Activated naive CD4-positive, alpha-beta T cell treated with Interleukin-2 at 50 U/mL for 16 hours (primary cell): ENCODE measurements at places on chromosomes 12 and 14.

- no peak for DNase-seq
Measured at GRCh38 chr12:12954356-12954755, 2.4 kb upstream of the GPRC5D start.

- no peak for DNase-seq
Measured at GRCh38 chr12:33650832-33651231, 211.2 kb upstream of the SYT10 start.

DNA sequence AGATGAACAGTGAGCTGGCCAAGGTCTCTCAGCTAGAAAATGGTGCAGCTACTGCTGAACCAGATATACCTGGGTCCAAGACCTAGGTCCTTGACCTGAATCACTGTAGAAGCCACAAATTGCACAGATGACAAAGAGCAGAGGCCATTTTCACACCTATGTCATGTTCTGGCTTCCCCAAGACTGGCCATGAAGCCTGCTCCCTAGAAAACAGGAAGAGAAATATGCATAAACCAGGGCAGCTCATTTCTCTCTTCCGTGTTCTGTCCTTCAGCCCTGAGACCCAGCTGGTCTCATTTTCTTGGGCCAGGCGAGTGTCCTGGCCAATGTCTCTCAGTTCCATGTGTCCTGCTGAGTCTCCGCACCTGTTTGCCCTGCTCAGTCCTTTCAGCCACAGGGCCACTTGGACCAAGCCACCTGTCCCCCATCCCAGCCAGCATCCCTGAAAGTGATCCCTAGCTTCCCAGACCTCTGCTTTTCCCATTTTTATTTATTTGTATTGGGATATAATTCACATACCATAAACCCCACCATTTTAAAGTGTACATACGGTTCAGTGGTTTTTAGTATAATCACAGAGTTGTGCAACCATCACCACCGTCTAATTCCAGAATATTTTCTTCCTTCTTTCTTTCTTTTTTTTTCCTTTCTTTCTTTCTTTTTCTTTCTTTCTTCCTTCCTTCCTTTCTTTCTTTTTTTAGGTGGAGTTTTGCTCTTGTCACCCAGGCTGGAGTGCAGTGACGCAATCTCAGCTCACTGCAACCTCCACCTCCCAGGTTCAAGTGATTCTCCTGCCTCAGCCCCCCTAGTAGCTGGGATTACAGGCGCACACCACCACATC lies 27.0 kb downstream of the P2RX7 start:
- DNase-seq = no peak

DNA sequence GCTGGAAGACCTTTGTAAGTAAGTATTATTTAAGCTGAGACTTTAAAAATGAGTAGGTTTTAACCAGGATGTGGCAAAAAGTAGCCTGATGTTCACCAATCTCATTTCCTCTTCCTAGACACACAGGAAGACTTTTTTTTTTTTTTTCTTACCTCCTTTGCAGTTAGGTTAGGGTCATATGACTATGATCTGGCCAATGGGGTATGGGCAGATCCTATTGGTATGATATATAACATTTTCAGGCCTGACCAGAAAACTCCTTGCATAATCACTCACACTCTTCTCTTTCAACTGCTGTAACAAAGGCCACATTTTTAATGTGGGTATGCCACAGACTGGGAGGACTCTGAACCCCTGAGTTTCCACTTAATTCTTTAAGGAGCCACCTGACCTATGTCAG lies 2.7 kb upstream of the RPS6KA5 start:
- no peak for DNase-seq

- DNase-seq = no peak
Measured at GRCh38 chr14:63992858-63993257, 140.1 kb downstream of the SYNE2 start.

- DNase-seq = no peak
Measured at GRCh38 chr14:75615200-75615599, 36.8 kb downstream of the FLVCR2 start.

GRCh38 chr14:78173346-78174035 lies 3.3 kb downstream of the NRXN3 start:
- no peak for DNase-seq
